ENCODE measurements at places on chromosomes 5 and 9. TPM values are rescaled to one million over a fixed set of nuclear protein-coding genes. Genes with fewer than 3 reads are reported as not detected.

Gene C9orf153
- polyA plus RNA-seq: 0.07 TPM

Gene CENPP
- polyA plus RNA-seq: 0.89 TPM

Gene QSOX2
- polyA plus RNA-seq: 3.8 TPM

Gene CARTPT
- not detected for polyA plus RNA-seq

- no peak overlapping the region for H3K27ac ChIP-seq
- H3K4me3 ChIP-seq: no peak overlapping the region
- H3K36me3 ChIP-seq: no peaks in the 10 kb centered on the region
- no peaks in the 10 kb centered on the region for H3K4me1 ChIP-seq
Observed at GRCh38 chr5:27392716-27393115, 354.3 kb upstream of the CDH9 start.

DNA sequence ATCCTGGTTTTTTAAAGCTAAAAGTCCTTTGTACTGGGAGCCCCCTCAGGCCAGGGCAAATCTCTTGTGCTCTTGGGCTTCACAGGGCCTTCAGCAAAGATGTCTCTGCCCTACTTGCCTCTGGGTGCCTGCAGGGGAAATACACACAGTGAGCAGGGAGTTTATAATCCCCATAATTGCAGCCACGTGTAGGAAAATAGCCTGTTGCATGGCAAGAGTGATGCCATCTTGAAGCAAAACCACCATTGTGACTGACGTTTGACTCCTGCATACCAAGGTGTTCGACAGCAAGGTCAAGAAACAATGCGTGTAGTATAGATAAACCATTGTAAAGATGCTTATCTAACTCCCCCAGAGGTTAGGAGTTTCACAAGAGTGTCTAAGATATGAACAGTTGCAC, 11.4 kb upstream of the IL3 start:
- no peak overlapping the region for H3K27ac ChIP-seq
- no peak overlapping the region for H3K4me3 ChIP-seq
- no peaks in the 10 kb centered on the region for H3K36me3 ChIP-seq
- no peaks in the 10 kb centered on the region for H3K4me1 ChIP-seq
- no peaks in the 10 kb centered on the region for H3K27me3 ChIP-seq

DNA sequence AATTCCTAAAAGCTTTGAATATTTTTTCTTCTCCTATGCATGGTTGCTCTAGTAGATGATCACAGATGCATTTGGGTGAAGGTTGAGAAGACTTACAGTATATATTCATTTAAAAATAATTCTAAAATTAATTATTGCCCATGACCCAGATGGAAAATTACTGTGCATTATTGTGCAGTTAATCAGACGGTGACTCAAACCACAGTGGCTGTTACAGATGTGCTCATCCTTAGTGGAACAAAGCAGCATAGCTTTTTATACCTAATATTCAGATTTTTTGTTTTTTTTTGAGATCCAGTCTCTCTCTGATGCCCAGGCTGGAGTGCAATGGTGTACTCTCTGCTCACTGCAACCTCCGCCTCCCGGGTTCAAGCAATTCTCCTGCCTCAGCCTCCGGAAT, 10.7 kb downstream of the OR2V1 start:
- H3K4me1 ChIP-seq: no peaks in the 10 kb centered on the region
- no peak overlapping the region for H3K27ac ChIP-seq
- no peaks in the 10 kb centered on the region for H3K27me3 ChIP-seq

DNA sequence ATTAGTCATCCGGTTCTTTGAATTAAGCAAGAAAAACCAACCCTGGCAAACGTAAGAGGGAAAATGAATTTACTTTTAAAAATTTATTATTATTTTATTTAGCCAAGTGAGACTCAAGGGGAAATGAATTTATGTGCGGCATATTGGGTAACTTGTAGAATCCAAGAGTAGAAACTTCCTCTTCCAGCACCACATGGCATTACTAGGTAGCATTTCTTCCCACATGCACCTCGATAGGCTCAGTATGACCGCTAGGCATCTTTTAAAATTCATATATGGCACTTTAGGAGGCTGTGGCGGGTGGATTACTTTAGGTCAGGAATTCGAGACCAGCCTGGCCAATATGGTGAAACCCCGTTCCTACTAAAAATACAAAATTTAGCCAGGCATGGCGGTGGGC, 17.6 kb upstream of the MYO10 start:
- DNase-seq: no peak
- H3K4me3 ChIP-seq: no peak overlapping the region
- H3K27ac ChIP-seq: no peak overlapping the region

DNA sequence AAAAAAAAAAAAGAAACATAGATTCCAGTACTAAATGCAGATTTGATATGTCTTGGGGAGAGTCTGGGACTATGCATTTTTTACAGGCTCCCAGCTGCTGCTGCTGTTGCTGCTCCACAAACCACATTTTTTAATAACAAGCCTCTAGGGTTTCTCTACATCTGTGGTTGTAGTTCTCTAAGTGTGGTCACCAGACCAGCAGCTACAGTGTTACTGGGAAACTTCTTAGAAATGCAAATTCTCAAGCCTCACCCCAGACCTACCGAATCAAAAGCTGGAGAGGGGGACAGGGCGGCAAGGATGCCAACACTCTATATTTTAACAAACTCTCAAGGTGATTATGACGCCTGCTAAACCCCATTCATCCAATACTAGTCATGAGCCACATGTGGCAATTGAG, 293.4 kb upstream of the PTGER4 start:
- H3K27ac ChIP-seq: no peak overlapping the region
- no peak overlapping the region for H3K4me3 ChIP-seq
- no peaks in the 10 kb centered on the region for H3K27me3 ChIP-seq

- H3K4me1 ChIP-seq: no peaks in the 10 kb centered on the region
- no peaks in the 10 kb centered on the region for H3K27me3 ChIP-seq
- H3K27ac ChIP-seq: no peak overlapping the region
- no peak for DNase-seq
Observed at GRCh38 chr5:73135429-73136054, 15.2 kb downstream of the TMEM171 start.

GRCh38 chr5:154403776-154404387, 41.9 kb upstream of the SAP30L start:
- DNase-seq: no peak
- no peak overlapping the region for H3K4me3 ChIP-seq
- no peaks in the 10 kb centered on the region for H3K36me3 ChIP-seq
- H3K27ac ChIP-seq: no peak overlapping the region

DNA sequence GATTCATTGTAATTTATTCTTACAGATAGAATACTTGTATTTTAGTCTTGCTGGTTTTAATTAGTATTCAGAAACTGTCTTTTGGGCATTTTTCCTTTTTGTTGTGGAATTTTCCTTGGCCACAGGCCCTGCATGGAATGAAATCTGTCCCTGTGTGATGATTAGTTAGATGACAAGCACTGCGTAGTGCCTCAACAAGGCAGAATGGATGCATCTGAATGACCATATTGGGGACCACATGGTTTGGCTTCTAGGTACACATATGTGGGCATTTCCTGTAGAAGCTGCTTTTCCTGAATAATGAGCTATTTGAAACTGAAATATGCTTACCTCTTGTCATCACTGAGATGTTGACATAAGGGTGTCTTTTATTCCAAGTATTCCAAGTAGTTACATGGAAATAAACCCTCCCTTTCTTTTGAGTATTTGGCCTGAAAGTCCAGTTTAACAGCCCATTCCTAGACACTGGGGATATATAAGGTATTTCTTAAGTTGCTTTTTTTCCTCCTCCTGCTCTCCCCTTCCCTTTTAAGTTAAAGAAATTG, 147.3 kb downstream of the YTHDC2 start:
- no peaks in the 10 kb centered on the region for H3K4me1 ChIP-seq
- no peaks in the 10 kb centered on the region for H3K27me3 ChIP-seq
- H3K27ac ChIP-seq: no peak overlapping the region
- DNase-seq: no peak
- no peak overlapping the region for H3K4me3 ChIP-seq

DNA sequence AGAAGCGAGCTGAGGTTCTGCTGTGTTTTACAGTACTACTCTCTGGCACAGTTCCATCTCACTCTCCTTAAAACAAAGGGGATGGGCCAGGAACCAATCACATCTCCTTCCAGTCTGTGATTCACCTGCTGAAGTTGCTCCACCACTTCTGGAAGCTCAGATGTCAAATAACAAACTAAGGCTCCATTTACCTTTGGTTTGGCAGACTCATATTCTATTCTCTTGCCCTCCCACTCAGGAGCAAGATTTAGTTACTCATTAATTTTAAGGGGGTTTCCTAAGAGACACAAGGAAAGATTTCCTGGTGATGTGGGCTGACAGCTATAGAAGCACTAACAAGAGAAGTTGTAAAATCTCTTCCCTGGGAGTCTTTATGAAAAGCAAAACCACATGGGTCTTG, 37.8 kb upstream of the KIF2A start:
- no peak for DNase-seq
- H3K4me1 ChIP-seq: no peaks in the 10 kb centered on the region
- no peaks in the 10 kb centered on the region for H3K27me3 ChIP-seq
- no peaks in the 10 kb centered on the region for H3K36me3 ChIP-seq
- H3K27ac ChIP-seq: no peak overlapping the region
